ENCODE measurements at places on chromosomes 11 and 22. TPM values are rescaled to one million over a fixed set of nuclear protein-coding genes. Genes with fewer than 3 reads are reported as not detected.

The OR52N4 gene
- total RNA-seq = not detected

The MS4A7 gene
- total RNA-seq = not detected

The ACTN3 gene
- under 0.01 TPM for total RNA-seq

The CRYBB3 gene
- not detected for total RNA-seq

The NXPE2 gene
- not detected for total RNA-seq

Data from nasal cavity respiratory epithelium epithelial cell of viscerocranial mucosa (primary cell).